ENCODE measurements at places on chromosomes 16 and 17.
A peak's percentile ranks its signal among the peaks of the same experiment; 100 is the strongest.

- peak; percentile 92 for DNase-seq
Measured at GRCh38 chr16:28140788-28141618, 70.8 kb downstream of the XPO6 start.

DNA sequence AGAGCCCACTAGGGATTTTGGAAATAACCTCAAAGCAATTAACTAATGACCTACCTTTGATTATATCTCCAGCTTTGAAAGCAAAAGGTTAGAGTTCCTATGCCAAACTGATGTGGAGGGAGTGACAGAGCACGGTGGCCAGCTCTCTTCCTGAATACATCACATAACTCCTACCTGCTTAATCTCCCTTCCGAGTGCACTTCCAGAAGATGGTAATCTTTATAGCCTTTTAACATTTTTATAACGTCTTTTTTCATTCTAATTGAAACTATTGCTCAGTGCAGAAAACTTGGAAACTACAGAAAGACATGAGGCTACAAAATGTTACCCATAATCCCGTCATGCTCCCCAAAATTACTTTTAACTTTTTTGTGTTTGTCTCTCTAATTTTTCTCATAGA lies 110.5 kb upstream of the COX10 start:
- DNase-seq: no peak

DNA sequence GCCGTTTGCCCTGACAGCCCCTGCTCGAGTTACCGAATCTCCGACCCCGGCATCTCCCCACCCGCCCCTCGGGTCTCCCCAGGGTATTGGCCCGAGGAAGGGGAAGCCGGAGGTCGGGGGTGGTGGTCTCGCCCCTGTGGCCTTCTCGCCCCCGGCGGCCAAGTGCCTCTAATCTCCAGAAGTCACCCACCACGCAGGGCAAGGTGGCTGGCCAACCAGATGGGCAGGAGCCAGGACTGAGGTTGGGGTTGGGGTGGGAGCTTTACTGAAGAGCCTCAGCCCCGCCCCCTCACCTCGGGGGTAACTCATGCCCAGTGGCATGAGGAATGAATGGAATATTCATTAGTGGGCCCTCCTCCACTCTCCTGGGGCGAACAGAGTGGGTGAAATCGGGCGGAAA lies 637 bp downstream of the DHRS11 start:
- DNase-seq: no peak

- DNase-seq: peak; percentile 74
Measured at GRCh38 chr17:4739122-4740024, at the start of the genes CXCL16 and ZMYND15. Gene CXCL16, minus strand, starts transcription at chr17:4739928. Its CDS starts 589 bp downstream, at chr17:4739339. Gene ZMYND15, plus strand, starts transcription at chr17:4739833. Its CDS starts 716 bp downstream, at chr17:4740549.

GRCh38 chr17:73061161-73061560 lies 31.3 kb downstream of the SLC39A11 start:
- DNase-seq: no peak

GRCh38 chr16:88102597-88102996 lies 151.4 kb downstream of the BANP start:
- no peak for DNase-seq

All from CD4-positive, alpha-beta T cell treated with Interleukin-17A for 1 hour (primary cell).